NCI-H2029 (cell line): ENCODE measurements at places on chromosomes 12 and 14.

- DNase-seq = no peak
These were observed 150.1 kb upstream of the FSCB start for GRCh38 chr14:44657203-44657602.

DNA sequence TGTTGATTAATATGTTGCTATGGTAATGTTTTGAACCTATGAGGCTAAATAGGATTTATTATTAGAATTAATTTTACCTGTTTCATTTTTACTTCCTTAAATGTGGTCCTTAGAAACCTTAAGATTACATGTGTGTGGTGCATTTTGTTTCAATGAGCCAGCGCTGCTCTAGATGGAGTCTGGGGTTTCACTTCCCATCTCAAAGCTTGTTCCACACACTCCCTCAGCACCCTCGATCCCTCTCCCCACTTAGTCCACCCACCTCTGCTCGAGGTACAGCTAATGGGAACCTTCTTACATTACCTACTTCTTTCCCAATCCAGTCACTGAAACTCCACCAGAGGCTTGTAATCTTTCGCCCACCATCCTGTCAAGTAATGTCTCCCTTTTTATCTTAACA is 205.2 kb downstream of the PAX9 start:
- DNase-seq = no peak

- no peak for DNase-seq
These were observed 107.9 kb downstream of the SCARB1 start for GRCh38 chr12:124755801-124756148.

GRCh38 chr12:97038131-97038530 is 131.1 kb downstream of the NEDD1 start:
- no peak for DNase-seq

DNA sequence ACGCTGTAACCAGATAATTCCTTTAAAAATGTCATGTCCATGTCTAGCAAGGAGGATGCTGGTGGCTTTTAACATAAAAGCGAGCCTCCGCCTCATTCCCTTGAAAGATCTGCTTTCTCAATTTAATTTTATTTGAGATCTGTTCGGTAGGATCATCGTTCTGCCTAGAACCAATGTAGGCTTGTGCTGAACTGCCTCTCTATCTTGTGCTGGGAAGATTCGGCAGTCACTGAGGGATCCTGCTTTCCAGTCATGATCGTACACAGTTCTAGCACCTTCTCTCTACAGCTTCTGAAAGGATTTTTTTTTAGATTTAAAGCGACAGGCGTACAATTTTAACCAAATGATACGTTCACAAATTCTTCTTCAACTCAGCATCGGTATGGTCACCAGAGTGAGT is 54.3 kb downstream of the PEBP1 start:
- DNase-seq = no peak

DNA sequence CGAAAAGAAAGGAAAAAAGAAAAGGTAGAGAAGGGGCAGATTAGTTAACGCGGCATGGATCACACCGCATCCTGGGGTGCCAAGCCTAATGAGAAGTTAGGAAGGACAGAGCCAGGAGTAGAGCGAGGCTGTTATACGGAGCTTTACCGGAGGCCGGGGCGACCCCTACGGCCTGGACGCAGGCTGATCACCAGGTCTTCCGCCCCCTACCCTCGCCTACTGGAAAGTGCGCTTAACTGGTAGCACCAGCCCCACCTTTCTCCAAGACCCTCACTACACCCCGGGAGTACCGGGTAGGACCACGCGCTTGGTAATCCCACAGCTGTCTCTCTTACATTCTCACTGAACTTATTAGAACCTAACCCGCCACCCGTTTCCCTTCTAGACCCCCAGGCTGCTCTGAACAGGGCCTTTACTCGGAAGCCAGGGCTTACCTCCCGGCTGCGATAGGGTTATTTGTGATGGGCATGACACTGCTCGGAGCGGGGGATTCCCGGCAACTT is 33.8 kb downstream of the WBP11 start:
- no peak for DNase-seq

DNA sequence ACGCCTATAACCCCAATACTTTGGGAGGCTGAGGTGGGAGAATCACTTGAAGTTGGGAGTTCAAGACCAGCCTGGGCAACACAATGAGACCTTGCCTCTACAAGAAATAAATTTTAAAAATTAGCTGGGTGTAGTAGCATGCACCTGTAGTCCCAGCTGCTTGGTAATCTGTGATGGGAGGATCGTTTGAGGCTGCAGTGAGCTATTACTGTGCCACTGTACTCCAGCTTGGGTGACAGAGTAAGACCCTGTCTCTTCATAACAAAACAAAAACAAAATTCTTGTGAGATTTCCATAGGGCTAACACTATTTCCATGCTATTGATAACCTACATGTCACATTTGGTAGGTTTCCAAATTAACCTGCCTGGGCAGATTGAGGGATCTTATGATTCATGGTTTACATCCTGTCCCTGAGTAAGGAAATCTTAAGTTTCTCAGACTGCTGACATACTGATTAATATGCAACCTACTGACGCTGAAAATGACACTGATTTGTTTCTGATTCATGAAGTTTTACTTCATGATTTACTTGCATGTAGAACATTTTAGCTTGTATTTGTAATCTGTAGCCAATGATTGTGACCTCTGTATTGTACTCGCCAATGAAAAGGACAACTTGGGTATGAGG is 15.9 kb downstream of the ATP6V1D start:
- no peak for DNase-seq

DNA sequence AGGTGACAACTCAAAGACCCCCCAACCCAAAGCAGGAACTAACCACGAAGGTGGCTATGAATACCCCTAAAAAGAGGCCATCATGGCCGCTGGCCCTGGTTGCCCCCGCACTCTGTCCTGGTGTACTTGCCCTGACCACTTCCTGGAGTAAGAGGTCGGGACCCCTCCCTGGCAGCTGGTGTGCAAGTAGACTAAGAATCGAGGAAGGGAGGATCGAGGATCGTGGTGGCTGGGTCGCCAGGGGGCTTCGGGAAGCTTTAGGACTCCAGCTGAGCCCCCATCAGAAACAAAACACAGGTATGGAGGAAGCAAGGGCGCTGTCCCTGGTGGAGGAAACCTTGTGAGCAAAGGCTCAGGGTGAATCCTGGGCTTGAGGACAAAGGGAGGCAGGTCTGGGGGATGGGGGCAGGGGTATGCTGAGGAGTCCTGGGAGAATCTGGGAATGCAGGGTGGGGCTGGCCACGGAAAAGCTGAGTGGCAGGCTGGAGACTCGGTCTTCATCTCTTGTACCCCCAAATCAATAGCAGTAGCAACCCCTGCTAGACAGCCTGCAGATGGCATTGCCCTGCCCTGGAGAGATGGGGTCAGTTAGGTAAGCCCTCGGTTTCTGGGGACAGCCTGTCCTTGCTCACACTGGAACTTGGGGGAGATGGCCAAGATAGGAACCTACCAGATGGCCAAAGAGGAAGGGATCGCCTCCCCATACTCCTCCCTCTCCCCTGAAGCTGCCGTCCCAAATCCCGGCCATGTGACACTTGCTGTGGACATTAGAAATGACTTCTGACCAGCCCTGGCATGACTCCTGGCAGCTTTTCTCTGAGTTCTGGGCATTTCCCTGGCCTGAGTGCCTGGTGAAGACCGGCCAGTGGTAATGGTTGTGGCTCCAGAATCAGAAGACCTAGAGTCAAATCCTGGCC is 45.3 kb upstream of the ESRRB start:
- DNase-seq = no peak

GRCh38 chr14:63632932-63633514 is 8.6 kb downstream of the WDR89 start:
- DNase-seq = no peak

GRCh38 chr12:89153341-89153740 is 199.0 kb downstream of the DUSP6 start:
- DNase-seq = no peak

DNA sequence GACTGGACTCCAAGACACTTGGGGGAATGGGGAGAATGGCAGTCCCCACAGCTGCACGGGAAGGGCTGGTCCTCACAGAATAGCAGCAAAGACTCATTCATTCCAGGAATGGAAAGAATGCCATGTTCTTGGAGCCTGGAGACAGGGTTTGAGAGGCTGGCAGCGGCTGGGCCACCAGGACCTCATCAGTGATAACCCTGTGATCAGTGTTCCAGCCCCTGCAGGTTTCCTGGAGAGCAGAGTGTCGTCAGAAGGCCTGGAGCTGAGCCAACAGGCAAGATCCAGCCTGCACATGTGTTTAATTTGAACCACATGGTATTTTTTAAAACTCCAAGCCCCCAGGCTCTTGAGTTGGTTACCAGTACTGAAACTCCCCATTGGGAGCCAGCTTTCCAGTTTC is 11.3 kb downstream of the BDKRB1 start:
- DNase-seq = no peak

GRCh38 chr14:76719666-76720065 is 41.6 kb upstream of the VASH1 start:
- no peak for DNase-seq

- no peak for DNase-seq
These were observed 191.7 kb downstream of the RASSF9 start for GRCh38 chr12:85644508-85644907.

DNA sequence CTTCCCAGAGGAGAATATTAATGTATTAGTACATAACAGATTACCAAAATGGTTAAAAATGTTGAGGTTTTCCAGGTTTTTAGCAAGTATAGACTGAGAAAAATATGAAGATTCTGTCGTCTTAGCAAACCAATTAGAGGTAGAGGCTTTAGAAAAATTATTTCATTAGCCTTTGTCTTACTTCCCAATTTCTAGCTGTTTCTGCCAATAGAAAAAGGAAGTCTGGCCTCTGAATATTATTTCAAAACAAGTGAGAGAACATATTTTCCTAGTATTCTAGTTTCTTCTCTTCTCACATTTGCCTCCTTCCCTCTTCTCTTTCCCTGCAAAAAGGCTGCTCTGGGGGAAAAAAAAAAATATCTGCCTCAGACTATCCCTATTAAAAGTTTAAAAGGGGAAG is 16.4 kb downstream of the IPO8 start:
- DNase-seq = no peak

- no peak for DNase-seq
These were observed 32.7 kb downstream of the JAG2 start for GRCh38 chr14:105135700-105136395.

DNA sequence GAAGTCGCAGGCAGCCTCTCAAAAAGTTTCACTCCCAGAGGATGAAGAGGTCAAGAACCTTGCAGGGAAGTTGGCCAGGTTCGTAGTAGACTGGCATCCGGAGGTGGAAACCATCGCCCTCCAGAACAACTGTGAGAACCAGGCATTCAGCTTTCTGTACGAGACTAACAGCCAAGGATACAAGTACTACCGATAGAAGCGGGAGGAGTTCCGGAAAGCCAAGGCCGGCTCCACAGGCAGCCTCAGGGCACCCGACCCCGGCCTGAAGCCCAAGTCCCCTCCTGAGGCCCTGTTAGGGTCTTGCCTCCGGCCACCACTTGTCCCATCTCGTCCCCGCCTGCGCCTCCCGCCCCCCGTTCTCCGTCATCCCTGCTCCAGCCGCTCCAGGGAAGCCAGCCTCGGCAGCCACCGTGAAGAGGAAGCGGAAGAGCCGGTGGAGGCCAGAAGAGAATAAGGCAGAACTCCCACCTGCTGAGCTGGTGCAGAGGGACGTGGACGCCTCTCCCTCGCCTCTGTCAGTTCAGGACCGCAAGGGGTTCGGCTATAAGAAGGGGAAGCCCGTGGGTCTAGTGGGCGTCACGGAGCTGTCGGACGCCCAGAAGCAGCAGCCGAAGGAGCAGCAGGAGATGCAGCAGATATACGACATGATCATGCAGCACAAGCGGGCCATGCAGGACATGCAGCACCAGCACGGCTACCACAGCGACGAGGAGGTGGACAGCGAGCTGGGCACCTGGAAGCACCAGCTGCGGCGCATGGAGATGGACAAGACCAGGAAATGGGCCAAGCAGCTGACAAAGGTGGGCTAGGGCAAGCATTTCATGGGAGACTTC is 366.8 kb upstream of the ATXN7L3B start:
- no peak for DNase-seq

GRCh38 chr14:74133833-74134481 is 49.2 kb downstream of the LIN52 start:
- DNase-seq = no peak

- DNase-seq = no peak
These were observed 107.3 kb upstream of the DCN start for GRCh38 chr12:91289906-91290305.
